Activated CD8-positive, alpha-beta memory T cell treated with anti-CD3 and anti-CD28 coated beads for 1 hour (primary cell): ENCODE measurements at places on chromosomes 12 and 14.

DNA sequence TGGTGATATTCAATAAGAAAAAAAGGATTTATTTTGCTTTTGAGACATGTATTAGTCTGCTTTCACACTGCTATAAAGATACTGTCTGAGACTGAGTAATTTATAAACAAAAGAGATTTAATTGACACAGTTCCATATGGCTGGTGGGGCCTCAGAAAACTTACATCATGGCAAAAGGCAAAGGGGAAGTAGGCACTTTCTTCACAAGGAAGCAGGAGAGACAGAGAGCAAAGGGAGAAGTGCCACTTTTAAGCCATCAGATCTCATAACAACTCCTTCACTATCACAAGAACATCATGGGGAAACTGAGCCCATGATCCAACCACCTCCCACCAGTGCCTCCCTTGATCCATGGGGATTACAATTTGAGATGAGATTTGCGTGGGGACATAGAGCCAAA is 43.9 kb downstream of the BHLHE41 start:
- DNase-seq = no peak

DNA sequence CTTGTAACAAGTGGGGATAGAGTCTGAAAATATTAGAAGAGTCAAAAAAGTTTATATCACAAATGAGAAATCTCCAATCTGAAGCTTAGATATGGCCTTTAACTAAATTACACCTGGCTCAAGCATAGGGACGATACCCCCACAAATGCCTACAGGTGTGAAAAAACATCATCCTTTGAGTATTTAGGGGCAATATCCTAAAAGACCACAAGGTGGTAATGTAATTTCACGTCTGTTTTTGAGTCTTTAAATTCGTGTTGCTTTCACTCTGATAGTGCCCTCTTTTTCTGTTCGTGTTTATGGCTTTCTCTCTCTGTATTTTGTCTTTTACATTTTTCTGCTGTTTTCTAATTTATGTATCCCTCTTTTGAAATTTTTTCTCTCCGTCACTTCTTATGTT is 84.3 kb downstream of the ETNK1 start:
- DNase-seq = no peak

DNA sequence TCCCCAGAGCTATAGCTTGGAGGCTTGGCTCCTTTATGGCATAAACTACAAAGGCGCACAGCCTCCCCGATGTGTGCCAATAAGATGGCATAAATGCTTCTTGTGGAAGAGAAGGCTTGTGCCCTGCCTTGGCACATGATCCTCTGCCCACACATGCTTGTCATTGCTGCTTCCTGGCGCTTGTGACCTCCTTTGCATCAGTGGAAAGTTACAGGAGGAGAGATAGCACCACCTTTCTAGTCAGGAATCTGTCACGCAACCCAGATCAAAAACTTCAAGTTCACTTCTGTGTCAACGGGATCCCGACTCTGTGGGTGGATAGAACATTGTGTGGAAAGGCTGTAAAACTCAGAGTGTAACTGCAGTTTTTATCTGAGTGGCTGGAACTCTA is 183.8 kb upstream of the HIF1A start:
- peak; percentile 21 for DNase-seq

DNA sequence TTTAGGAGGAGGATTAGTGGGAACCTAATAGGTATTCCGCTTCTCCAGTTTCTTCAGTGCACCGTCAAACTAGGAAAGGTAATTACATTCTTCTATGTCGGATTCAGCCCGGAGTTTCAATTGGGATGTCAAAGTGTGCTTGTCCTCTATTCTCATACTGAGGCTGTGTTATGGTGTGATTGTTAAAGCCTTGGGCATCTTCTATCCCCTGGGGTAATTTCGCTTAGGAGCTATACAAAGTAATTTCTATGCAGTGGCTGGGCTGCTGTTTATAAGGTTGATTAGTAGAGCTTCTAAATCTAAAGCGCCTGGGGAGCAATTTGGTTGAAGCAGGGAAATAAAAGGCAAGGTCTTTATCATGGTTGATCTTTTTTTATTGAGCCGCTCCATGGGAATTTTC is 399.6 kb downstream of the ZFP36L1 start:
- DNase-seq = no peak

GRCh38 chr12:47085815-47086252 is 6.1 kb upstream of the AMIGO2 start:
- no peak for DNase-seq

- no peak for DNase-seq
These were observed 9.8 kb downstream of the CPNE6 start for GRCh38 chr14:24080888-24081738.

DNA sequence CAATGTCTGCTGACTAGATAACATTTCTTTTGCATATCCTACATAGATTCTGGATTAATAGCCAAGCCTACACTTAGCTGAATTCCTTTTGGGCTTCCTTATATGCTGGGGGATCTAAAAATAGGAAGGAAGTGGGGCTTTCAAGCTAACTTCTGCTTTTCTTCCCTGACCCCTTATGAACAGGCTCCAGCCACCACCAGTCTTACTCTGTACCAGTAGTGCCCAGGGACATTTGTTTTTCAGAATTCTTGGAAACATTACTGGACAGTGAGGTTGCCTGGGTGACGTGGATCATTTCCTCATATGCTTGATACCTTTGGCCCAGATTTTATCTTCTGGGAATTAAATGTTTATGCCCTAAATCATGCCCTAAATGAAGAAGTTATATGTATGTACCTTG is 55.9 kb upstream of the SRRM4 start:
- no peak for DNase-seq

DNA sequence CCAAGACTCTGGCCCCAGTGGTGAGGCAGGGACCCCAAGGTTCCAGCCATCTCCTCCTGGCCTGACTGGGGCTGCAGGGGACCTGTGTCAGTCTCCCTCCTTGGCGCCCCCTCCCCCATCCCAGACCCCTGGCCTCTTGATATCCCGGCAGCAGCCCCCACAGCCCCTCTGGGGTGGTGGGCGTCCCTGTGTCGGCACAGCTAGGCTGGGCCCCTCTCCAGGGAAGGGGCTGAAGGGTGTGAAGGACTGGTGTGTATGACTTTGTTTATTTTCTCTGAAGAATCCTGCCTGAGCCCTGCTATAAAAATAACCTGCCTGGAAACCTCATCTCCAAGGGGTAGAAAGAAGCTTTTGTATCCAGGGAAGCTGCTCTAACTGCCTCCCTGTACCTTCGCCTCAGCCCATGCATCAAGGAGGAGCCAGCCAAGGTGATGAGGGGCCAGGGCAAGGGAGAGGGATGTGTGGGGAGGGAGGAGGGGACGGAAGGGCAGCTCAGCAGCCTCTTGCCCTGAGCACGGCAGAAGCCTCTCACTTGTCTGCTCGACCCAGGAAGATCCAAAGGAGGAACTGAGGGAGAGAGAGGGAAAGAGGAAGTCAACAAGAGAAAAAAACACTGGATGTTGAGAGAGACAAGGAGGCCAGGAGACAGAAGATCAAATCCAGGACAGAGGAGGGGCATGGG is 25.4 kb upstream of the COL2A1 start:
- DNase-seq = no peak

DNA sequence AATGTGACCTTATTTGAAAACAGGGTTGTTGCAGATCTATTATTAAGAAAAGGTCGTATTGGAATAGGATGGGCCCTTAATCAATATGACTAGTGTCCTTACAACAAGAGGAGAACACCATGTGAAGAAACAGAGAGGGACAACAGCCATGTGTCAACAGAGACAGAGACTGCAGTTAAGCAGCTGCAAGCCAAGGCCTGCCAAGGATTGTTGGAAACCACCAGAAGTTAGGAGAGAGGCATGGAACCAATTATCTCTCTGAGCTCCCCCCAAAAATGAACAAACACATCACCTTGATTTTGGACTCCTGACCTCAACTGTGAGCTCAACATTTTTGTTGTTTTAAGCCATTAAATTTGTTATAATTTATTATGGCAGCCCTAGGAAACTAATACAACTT is 214.6 kb upstream of the PRKD1 start:
- no peak for DNase-seq

GRCh38 chr12:43282106-43282505 is 269.9 kb downstream of the ADAMTS20 start:
- no peak for DNase-seq

GRCh38 chr12:67991158-67991557 is 1.9 kb downstream of the IFNG-AS1 start:
- DNase-seq = no peak

- DNase-seq = no peak
These were observed 169.5 kb upstream of the FKBP4 start for GRCh38 chr12:2625289-2625612.

GRCh38 chr12:127487031-127487430 is 779.9 kb upstream of the TMEM132C start:
- DNase-seq = no peak

DNA sequence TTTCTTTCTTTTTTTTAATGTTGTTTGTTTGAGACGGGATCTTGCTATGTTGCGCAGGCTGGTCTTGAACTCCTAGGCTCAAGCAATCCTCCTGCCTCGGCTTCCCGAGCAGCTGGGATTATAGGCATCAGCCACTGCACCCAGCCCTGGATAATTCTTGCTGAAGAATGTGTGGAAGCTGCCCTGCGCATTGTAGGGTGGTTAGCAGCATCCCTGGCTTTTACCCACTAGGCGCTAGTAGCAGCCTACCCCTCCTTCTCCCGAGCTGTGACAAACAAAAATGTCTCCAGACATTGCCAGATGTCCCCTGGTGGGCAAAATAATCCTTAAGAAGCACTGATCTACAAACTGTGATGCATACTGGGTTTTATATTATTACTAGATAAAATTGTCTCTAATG is 6.6 kb downstream of the DCAF4 start:
- no peak for DNase-seq

- DNase-seq = no peak
These were observed 137.9 kb upstream of the ATP2B1 start for GRCh38 chr12:89846473-89847055.

- no peak for DNase-seq
These were observed 703 bp downstream of the NOVA1 start for GRCh38 chr14:26597071-26597588.

DNA sequence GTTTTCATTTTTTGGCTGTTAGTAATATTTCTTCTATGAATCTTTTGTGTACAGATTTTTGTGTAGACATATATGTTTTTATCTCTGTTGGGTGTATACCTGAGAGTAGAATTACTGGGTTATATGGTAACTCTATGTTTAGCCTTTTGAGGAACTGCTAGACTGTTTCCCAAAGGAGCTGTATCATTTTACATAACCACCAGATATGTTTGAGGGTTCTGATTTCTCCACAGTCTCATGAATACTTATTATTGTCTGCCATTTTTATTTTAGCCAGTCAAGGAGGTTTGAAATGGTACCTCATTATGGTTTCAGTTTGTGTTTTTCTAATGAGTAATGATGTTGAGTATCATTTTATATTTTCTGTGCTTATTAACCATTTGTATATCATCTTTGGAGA is 1.9 kb downstream of the PCNX4 start:
- DNase-seq = no peak

DNA sequence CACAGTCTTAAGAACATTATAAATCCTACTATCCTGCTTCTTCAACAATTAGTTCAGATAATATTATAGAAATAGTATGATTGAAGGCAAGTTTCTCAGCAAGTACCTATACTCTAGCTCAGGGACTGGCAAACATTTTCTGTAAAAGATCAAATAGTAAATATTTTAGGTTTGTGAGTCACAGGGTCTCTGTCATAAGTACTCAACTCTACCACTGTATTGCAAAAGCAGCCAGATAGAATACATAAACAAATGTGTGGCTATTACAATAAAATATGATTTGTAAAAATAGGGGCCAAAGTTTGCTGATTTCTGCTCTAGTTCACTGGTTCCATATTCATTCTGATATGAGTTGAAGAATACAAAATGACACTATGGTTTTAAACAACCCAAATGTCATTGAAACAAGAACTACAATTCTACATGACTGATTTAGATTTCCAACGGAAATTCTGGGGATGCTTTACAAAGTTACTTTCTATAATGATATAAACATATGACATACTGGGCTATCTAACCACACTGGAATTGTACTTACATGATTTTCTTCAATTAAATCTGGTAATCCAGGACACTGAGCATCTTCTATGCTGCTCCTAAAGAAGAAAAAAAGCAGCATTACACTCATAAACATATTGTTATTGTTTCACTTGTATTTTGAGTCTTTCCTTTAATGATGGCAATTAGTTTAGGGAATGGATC is 23.2 kb downstream of the LGALS3 start:
- no peak for DNase-seq

DNA sequence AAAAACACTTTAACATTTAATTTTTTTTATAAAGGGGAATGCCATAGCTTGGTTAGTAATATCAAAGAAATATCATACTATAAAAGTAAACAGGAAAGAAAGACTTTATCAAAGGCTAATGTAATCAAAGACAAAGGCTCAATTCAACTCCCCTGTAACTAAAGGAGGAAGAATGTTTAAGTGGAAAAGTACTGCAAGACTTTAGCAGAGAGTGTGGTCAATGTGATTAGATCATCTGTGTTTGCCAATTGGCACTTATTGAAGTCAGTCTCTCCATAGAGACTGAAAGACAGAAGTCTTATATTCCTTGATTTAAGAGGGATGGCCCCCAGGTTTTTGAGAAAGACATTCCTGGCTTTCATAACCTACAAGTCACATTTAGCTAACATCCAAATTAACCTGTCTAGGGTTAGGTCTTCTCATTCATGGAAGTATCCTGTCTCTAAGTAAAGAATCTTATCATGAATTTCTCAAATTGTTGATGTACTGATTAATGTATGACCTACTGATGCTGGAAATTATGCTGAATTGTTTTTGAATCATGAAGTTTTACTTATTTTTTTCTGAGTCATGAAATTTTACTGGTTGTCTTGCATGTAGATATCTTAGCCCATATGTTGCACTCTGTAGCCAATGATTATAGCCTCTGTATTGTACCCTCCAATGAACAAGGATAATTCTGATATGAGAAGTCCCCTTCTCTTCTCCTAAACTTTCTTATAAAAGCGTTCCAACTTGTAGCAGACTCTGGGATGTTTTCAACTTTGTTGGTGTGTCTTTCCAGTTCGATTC is 65.4 kb downstream of the ATXN7L3B start:
- no peak for DNase-seq

- no peak for DNase-seq
These were observed 217.7 kb upstream of the PDZRN4 start for GRCh38 chr12:40970320-40970907.

- DNase-seq = no peak
These were observed 3.1 kb upstream of the DDHD1 start for GRCh38 chr14:53156238-53156637.

DNA sequence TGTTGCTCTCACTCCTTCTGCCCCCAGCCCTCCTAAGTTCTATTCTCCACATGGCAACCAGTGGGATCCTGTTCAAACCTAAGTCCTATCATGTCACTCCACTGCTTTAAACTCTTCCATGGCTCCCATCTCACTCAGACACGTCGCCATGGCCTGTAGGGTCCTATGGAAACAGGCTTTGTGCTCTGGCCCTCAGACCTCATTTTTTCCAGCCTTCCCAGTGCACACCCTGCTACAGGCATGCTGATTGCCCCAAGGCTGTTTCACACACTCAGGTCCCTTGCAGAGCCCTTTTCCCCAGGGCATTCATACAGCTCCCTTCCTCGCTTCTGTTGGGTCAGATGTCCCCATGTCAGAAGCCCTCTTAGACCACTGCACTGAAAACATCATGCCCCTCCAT is 11.2 kb upstream of the MED13L start:
- no peak for DNase-seq
